ENCODE measurements at places on chromosomes 13 and 19. TPM values are rescaled to one million over a fixed set of nuclear protein-coding genes. Genes with fewer than 3 reads are reported as not detected.

Gene SLC15A1
- polyA plus RNA-seq: not detected

Gene C2CD4C
- not detected for polyA plus RNA-seq

DNA sequence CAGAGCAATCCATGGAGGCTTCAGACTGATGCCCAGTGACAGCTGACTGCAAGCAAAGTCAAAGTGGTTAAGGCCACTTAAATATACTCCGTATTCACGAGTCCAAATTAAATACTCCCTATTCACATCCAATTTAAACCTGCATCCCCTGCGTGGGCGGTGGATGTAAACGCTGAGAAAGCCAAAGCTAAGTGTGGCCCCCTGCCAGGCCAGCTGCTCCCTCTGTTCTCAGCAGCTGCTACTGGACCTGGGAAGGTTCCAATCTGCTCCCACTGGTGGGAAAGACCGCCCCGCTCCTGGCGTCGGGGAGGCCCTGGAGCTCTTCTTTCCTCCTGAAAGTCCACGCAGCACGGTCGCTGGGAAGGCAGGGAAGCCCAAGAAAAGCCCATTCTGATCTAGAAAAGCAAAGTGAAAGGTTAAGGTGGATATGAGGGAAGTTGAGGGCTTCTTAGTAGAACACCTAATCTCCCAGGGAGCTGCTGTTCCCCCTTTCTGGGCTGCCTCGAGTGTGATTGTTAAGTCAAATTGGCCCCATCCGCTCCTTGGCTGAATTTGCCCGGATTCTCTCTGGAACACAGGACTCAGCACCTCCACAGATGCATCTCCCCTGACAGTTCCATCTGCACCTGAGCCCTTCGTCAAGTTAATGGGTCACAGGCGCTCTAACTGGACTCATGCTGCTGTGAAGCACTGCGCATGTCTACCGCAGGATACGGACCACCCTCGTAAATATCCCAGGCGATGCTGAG is 205.5 kb downstream of the USP12 start:
- no peak overlapping the region for H3K4me3 ChIP-seq
- no peak overlapping the region for H3K27ac ChIP-seq
- H3K27me3 ChIP-seq: no peaks in the 10 kb centered on the region

GRCh38 chr13:111598747-111599146 is 278.3 kb downstream of the TEX29 start:
- no peaks in the 10 kb centered on the region for H3K27me3 ChIP-seq
- H3K36me3 ChIP-seq: no peaks in the 10 kb centered on the region
- H3K27ac ChIP-seq: no peak overlapping the region
- H3K4me3 ChIP-seq: no peak overlapping the region
- no peak for DNase-seq

DNA sequence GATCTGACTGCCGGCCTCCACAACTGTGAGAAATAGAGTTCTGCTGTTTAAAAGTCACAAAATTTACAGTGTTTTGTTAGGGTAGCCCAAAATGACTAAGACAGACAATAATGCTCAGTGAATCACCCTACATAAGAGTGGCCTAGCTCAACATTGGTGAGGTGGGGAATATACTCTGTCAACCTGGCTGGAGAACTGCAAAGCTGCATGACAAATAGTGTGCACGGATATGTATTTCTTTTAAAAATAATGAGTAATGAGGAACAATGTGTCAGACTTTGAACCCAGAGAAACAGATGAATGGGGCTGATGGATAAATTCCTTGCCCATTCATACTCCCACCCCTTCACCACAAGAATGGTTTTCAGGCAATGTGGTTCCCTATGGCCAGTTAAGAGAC is 372.4 kb downstream of the SUCLA2 start:
- DNase-seq: no peak
- no peaks in the 10 kb centered on the region for H3K4me1 ChIP-seq
- H3K4me3 ChIP-seq: no peak overlapping the region

Gene SPTBN4
- polyA plus RNA-seq: not detected

DNA sequence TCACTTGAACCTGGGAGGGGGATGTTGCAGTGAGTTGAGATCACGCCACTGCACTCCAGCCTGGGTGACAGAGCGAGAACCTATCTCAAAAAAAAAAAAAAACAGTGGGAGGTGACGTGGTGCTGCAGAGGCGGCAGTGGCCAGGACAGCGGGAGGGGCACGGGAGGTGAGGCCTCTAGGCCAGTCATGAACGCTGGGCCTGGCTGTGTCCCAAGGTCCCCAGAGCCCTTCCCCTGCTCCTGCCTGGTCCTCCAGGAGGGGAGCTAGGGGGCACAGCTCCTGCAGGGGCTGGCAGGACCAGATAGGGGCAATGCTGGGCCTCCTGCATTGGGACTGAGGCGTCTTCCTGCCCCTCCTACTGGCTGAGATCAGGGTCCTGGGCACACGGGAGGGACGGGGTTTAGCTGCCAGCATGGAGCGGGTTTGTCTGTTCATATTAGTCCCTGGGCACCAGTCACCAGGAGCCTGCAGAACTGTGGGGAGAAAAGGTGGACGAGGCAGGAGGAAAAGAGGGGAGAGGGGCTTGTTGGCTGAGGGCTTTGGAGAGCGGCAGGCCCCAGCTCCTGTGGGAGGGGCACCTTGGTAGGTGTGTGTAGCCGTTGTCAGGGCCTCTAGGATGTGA is 4.5 kb downstream of the MAP2K7 start:
- no peaks in the 10 kb centered on the region for H3K27me3 ChIP-seq
- H3K27ac ChIP-seq: no peak overlapping the region
- peaks cover 17% of the 10 kb centered on the region for H3K4me1 ChIP-seq
- H3K4me3 ChIP-seq: no peak overlapping the region
- DNase-seq: no peak

DNA sequence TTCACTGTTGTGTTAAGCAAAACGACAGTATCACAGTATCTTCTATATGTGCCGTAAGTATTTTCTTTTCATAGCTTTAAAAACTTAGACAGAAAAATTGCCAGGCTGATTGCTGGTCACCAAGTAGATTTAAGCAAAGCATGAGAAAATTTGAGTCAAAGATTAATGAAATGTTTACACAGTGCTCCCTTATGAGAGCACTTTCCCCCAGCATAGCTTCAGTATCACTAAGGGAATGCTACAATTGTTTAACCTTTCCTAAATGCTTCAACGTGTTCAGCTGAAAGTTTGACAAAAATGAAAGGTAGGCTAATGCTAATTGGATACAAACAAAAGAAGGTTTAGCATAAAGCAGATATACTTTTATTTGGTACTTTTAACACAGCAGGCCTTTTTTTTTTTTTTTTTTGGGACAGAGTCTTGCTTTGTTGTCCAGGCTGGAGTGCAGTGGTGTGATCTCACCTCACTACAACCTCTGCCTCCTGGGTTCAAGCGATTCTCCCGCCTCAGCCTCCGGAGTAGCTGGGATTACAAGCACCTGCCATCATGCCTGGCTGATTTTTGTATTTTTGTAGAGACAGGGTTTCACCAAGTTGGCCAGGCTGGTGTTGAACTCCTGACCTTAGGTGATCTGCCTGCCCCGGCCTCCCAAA is 23.4 kb downstream of the PCCA start:
- no peaks in the 10 kb centered on the region for H3K27me3 ChIP-seq
- H3K4me1 ChIP-seq: no peaks in the 10 kb centered on the region
- no peak for DNase-seq
- no peak overlapping the region for H3K4me3 ChIP-seq
- no peak overlapping the region for H3K27ac ChIP-seq

- no peak overlapping the region for H3K27ac ChIP-seq
- no peaks in the 10 kb centered on the region for H3K36me3 ChIP-seq
- no peak overlapping the region for H3K4me3 ChIP-seq
- H3K27me3 ChIP-seq: no peaks in the 10 kb centered on the region
- H3K4me1 ChIP-seq: peaks cover 12% of the 10 kb centered on the region
- no peak for DNase-seq
Observed at GRCh38 chr13:99600318-99600717, 99.0 kb downstream of the TM9SF2 start.

- H3K27me3 ChIP-seq: no peaks in the 10 kb centered on the region
- H3K4me3 ChIP-seq: no peak overlapping the region
- DNase-seq: no peak
- no peaks in the 10 kb centered on the region for H3K4me1 ChIP-seq
- no peaks in the 10 kb centered on the region for H3K36me3 ChIP-seq
Observed at GRCh38 chr13:103883164-103883563, 816.9 kb upstream of the SLC10A2 start.

Gene KIR3DL2
- polyA plus RNA-seq: 1.5 TPM

DNA sequence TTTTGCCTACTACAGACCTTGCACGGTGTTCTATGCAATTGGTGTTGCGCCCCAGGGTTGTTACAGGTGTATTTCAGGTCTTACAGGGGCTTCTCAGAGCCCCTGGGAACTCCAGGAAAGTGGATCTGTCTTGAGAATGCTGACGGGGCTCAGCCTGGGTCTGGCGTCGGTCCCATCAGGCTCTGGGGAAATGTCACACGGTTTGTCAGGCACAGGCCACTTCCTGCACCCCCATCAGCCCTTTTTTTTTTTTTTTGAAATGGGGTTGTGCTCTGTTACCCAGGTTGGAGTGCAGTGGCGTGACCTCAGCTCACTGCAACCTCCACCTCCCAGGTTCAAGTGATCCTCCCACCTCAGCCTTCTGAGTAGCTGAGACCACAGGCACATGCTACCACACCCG is 13.2 kb downstream of the CLEC4G start:
- H3K4me3 ChIP-seq: no peak overlapping the region
- H3K4me1 ChIP-seq: peaks cover 7% of the 10 kb centered on the region
- no peak overlapping the region for H3K27ac ChIP-seq

Gene TMEM259
- 40.7 TPM for polyA plus RNA-seq

DNA sequence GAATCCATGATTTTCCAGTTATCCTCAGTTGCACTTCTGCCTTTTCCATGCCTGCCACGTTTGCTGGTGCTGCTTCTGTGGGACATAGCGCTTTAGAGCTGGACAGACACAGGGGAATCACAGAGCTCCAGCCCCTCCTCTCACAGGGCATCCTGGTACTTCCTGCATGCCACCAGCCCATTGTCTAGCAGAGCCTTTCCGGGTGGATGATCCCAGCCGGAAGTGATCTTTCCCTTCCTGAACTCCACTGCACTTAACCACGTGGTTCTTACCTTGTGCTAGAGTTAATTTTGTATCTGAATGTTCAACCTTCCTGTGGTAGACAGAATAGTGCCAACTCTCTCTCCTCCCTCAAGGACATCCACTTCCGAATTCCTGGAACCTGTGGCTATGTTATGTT is 12.6 kb upstream of the OLFM4 start:
- no peak for DNase-seq
- no peak overlapping the region for H3K4me3 ChIP-seq
- H3K27ac ChIP-seq: no peak overlapping the region
- no peaks in the 10 kb centered on the region for H3K27me3 ChIP-seq
- no peaks in the 10 kb centered on the region for H3K4me1 ChIP-seq
- H3K36me3 ChIP-seq: no peaks in the 10 kb centered on the region

DNA sequence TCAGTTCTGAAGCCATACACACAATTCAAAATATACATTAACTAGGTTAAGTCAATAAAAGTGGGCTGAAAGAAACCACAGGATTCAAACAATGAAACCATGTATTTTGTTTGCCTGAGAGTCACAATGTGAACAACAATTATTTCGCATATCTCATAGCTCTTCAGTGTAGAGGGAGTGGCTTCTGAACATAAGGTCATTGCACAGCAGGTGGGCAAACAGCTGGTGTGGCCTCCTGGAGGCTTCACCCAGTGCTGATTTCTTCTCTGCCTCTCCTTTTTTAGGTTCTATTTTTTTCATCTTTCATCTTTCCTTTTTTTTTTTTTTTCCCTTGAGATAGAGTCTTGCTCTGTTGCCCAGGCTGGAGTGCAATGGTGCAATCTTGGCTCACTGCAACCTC is 40.4 kb upstream of the ZNF254 start:
- H3K4me3 ChIP-seq: no peak overlapping the region
- no peak overlapping the region for H3K27ac ChIP-seq
- DNase-seq: no peak
- H3K27me3 ChIP-seq: no peaks in the 10 kb centered on the region
- peaks cover 64% of the 10 kb centered on the region for H3K36me3 ChIP-seq

GRCh38 chr13:111247552-111247951 is 72.9 kb upstream of the TEX29 start:
- no peaks in the 10 kb centered on the region for H3K4me1 ChIP-seq
- H3K27me3 ChIP-seq: no peaks in the 10 kb centered on the region
- H3K27ac ChIP-seq: no peak overlapping the region
- DNase-seq: no peak
- H3K4me3 ChIP-seq: no peak overlapping the region
- peaks cover 75% of the 10 kb centered on the region for H3K36me3 ChIP-seq

Gene ZNF726
- polyA plus RNA-seq: 2.5 TPM

Gene GTF2F2
- 6.7 TPM for polyA plus RNA-seq

DNA sequence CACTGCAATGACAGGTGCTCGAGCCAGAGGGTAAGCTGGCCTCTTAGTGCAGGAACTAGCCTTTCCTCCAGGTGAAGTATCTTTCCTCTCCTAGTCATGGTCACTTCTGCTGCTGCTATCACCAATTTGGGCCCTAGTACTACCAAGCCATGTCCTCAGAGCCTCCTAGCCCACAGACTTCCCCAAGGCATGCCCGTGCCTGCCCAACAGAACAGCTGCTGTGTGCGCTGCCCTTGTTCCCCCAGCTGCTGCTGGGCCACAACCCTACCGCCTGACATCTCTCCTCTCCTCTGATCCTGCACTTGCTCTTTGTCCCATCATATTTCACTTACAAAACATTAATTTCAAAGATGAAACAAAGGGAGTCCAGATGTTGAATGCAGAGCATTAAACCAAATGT is 168.5 kb upstream of the FREM2 start:
- H3K36me3 ChIP-seq: no peaks in the 10 kb centered on the region
- no peak overlapping the region for H3K4me3 ChIP-seq
- H3K27me3 ChIP-seq: no peaks in the 10 kb centered on the region
- H3K27ac ChIP-seq: no peak overlapping the region

DNA sequence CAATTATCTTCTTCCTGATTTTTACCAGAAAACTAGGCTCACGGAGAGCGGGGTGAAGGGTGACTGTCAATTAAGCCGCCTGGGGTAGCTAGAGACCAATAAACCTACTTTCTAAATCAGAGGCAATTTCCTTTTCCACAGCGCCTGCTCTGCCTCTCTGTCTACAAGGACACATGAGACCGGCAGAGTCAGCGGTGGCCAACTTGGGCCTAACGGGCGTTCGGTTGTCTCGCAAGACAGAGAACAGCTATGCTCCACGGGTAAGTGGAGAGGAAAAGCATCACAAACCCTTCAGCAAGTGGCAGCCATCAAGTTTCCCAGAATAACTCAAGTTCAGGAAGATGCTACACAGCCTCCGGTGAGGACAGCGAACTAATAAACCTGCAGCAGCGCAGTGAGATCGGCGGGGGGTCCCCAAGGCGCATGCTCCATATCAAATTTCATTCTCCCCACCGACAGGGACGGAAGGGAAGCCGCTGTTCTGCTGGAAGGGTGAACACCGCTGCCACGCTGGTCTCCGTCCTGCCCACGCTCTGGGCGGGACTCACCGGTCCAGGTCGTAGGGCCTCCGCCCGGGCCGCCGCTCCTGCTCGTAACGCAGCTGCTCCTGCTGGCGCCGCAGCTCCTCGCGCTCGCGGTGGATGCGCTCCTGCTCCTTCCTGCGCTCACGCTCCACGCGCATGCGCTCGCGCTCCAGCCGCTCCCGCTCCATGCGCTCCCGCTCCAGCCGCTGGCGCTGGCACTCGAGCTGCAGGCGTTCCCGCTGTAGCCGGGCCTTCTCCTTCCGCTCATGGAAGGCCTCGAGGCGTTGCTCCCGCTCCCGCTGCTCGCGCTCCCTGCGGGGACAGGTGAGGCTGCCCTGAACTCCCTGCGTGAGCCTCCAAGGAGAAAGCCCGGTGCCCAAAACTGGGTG is 25.8 kb upstream of the TINCR start:
- H3K4me3 ChIP-seq: no peak overlapping the region
- H3K36me3 ChIP-seq: peaks cover 98% of the 10 kb centered on the region
- H3K27me3 ChIP-seq: no peaks in the 10 kb centered on the region
- no peak overlapping the region for H3K27ac ChIP-seq

Gene ATP4B
- polyA plus RNA-seq: not detected

- no peak overlapping the region for H3K4me3 ChIP-seq
- H3K36me3 ChIP-seq: no peaks in the 10 kb centered on the region
- H3K27ac ChIP-seq: no peak overlapping the region
- DNase-seq: no peak
Observed at GRCh38 chr19:47142779-47143178, 12.1 kb downstream of the SAE1 start.

Measured in naive thymus-derived CD4-positive, alpha-beta T cell (primary cell).